ENCODE measurements at places on chromosomes 12 and 14.
A peak's percentile ranks its signal among the peaks of the same experiment; 100 is the strongest.

DNA sequence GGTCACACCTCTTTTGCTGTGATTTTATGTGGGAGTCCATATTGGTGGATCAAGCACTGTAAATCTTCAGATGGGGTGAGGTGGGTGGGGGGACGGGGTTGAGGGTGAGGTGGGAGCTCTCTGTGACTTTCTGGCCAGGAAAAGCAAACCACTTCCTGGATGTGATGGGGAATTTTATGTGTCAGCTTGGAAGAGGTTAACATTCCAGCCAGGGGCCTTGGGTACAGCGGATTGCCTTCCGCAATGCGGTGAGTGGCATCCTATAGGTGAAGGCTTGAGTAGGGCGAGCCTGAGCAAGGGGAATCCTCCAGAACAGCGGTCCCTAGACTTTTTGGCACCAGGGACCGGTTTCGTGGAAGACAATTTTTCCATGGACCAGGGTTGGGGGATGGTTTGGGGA, 36.2 kb downstream of the DLK1 start:
- no peak for DNase-seq

DNA sequence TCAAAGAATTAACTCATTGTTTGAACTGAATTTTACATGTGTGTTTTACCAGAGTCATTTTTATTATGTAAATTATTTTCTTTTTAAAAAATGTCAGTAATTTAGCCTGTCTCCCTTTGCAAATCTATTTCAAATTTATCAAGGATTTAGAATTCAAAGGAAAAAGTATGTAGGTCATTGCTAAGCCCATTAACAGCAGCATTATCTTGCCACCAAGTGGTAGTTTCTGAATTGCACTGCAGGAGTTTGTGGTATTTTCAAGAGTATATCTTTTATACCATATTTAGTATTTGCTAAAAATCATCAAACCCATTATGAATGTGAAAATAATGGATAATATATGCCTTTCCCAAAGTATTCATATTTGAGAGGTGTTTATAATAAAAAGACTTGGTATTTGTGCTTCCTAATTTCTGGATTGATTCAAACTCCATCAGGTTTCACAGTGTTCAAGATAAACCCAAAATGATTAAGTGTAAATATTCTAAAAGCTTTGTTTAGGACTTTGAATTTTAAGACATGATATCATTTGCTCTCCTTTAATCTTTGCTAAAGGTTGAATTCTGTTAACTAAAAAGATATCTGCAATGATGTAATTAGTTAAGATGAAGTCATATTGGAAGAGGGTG, 711.4 kb downstream of the FSCB start:
- no peak for DNase-seq

- no peak for DNase-seq
Measured at GRCh38 chr14:96079066-96079465, 39.9 kb downstream of the C14orf132 start.

DNA sequence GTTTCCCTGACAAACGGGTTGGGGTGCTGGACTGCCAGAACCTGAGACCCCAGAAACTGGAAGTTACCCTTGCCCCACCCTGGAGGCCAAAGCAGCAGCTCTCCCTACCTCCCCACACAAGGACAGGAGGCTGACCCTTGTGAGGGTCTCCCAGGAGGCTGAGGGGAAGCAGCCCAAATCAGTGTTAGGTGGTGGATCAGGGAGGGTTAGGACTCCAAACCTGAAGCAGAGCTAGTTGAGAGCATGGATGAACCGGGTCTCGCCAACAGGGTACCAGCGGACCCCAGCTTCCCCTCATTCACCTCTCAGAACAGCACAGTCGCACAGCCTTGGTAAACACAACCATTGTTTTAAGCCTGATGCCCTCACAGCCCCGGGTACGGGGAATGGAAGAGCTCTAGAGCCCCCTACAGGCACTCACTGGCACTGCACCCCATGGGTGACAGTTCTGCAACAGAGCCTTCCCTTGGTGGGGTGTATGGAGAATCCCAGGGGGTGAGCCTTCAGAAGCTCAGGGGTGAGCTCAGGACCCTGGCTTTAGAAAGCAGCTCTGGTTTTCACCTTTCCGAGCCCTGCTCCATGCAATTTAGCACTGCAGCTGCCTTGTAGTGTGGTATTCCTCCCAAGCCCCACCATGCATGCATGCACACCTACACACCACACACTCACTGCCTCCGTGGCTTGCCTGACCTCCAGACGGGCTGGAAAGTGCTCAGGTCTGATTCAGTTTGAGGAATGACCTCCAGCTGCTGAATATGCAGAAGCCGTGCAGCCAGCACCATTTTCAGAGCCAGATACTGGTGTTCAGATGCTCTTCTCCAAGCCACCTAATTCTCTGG, 11.2 kb downstream of the ESRRB start:
- peak; percentile 56 for DNase-seq

DNA sequence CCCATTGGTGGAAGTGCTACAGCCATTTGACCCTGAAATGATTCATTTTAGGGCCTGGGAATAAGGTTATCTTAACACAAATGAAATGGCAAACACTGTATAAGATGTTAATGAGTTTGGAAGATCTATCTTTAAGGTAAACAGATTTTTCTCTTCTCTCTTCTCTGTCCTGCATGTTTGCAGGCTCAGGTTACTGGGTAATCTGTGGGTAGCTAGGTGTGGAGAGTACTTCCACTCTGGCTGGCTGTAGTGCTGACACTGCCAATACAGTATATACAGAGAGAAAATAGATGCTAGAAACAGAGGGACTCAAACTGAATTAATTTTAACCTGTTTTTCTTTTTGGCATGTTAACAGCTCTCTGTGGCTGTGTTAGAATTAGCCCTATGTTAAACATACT, 84.6 kb downstream of the SLC38A6 start:
- DNase-seq: peak; percentile 5

DNA sequence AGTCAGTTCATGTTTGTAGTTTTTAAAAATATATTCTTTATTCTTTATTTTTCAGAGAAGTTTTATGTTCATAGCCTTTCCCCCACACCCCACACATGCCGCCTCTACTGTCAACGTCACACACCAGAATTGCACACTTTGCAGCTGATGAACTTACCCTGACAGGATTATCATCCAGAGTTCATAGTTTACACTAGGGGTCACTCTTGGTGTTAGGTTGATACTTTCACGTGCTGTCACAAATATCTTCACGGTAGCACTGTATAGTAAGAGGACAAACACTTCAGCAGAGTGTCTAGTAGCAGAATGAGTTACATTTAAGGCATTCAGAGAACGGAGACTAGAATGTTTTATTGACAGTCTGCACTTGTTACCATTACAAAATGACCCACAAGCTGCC, 5.1 kb downstream of the DPPA3 start:
- no peak for DNase-seq

GRCh38 chr14:58815161-58815701, 177.5 kb downstream of the DACT1 start:
- no peak for DNase-seq

DNA sequence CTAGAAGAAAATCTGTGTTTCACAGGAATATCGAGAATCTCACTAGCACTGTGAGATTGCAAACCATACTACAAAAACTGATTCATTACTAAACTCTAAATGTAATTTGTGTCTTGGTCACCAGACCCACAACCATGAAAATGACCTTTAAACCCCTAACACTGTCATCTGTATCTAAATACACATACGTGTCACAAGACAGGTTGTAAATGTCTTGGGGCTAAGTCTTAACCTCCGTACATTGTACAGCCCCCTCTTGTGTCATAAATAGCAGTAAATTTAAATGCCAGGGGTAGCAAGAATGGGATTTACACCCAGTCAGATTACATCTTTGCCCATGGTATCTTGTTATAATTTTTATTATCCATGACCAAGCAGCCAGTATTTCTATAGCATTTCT, 117.3 kb downstream of the GPR135 start:
- DNase-seq: no peak

DNA sequence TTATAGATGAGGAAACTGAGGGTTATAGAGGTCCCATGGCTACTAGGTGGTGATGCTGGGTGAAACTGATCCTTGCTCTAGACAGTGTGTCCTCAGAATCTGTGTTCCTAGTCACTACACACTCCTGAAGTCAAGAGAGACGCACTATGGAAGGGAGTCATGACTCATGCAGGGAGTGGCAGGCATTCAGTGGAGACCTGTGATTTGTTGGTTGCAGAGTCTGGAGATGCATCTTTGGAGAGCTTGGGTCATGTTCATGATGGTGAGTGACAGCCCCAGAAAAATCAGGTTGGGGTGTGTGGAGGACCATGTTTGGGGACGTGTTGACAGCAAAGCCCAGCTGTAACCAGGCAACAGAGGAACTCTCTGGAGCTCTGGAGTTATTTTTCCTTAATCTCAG, 38.0 kb upstream of the FBXO21 start:
- no peak for DNase-seq

DNA sequence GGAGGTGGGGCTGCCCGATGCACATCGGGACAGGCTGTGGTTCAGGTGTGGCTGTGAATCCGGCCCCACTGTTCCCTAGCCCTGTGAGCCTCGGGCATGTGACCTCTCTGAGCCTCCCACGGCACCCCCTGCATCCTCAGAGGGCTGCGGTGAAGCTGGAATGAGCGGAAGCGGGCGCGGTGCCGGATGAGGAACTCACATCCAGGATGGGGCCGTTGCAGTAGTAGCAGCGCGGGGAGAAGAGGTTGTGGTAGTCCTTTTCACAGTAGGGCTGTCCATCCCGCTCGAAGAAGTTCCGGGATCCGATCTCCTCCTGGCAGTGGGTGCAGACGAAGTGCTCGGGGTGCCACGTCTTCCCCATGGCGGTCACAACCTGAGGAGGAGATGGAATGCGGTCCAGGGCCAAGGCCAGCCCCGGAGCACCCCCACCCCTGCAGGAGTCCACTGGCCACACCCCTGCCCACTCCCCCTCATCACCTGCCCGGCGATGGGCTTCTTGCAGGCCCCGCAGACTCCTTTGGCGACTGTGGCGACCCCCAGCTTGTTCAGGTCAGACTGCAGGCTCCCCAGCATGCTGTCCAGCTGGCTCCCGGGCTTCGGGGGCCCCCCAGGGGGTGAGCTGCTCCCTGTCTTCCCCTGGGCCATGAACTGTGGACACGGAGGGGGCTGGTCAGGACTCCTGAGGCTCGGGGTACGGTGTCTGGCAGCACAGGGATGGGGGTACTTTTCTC, 13.9 kb upstream of the RPLP0 start:
- no peak for DNase-seq

DNA sequence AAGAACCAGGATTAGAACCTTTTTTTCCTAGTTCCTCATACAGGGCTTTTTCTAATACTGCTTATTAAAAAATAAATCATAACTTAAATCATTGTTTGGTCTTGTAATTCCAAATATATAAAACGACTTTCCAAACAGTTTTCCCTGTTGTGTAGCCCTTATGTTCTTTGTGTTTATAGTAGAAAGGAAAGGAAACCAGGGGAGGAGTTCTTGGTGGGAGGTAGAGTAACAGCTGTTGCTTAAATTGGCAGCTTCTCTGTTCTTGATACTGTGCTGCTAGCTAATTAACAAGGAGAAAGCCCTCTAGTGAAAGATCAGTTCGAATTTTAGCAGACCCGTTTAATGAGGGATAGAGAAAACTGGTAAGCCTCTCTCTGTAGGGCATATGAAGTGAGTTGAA, 15.0 kb downstream of the SRP54 start:
- peak; percentile 42 for DNase-seq

GRCh38 chr12:69298947-69299346, 49.2 kb upstream of the LYZ start:
- DNase-seq: no peak

DNA sequence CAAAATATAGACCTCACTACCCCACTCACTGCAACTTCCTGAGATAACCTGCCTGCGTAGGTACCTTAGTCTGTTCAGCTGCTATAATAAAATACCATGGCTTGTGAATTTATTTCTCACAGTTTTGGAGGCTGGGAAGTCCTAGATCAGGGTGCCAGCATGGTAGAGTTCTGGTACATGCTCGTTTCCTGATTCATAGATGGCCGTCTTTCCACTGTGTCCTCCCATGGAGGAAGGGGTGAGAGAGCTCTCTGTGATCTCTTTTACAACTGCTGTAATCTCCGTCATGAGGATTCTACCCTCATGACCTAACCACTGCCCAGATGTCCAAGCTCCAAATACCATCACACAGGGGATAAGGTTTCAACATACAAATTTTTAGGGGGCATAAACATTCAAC, 49.7 kb downstream of the KCNA1 start:
- no peak for DNase-seq

GRCh38 chr12:131353376-131353775, 357.5 kb upstream of the SFSWAP start:
- no peak for DNase-seq

DNA sequence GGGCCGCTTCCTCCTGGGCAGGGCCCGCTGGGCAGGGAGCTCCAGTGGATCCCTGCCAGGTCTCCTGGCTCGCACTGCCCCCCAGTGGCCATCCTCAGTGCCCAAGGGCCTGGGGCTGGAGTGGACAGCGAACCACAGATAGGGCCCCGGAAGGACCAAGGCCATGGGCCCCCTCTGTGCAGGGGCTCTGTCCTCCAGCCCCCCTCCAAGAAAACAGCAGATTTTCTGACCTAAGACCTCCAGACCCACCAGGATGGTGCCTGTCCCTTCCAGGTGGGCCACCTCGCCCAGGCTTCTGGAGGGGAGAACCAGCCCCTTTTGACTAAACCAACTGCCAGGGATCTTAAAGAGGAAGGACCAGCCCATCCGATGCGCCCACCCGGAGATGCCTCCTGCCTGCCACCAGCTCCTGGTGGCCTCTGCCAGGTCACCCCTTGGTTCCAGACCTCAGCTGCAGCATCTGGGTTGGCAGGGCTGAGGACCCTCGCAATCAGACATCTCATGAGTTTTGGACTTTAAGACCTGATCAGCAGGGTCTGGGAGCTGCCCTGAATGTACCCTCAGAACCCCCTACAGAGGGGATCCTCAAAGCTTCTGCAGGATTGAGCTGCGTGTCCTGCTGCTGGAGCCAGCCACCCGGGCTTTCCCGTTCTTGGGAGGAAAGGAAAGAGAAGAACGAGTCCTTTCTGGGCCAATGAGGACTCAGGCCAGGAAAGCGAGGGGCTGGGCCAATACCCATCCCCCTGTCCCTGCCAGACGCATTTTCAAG, 325.8 kb upstream of the DIO3 start:
- DNase-seq: peak; percentile 50

DNA sequence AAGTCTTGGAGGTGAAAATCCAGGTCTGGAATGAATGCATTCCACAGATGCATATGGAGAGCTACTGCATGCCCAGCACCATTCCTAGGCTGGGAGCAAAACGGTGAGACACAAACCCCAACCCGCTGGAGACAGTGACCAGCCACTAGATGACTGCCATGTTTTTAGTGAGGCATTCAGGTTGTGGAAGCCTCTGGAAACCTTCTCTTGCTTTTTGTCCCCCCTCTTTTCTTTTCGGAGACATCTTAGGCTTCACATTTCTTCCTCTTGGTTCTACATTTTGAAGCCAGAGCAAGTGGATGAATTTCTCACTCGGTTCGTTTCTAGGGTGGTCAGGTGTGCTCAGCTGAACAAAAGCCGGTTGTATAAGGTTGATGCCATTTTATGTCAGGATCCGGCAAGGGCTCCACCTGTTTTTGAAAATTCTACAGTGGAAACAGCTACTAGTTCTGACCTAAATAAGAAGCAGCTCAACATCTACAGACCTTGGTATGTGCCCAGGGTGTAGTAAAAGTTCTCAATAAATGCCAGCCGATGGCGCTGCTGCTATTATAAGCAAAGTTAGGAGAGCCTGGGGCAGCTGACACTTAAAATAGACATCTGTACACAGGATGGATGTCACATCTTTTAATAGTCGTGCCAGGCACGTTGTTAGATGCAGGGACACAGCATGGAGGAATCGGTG, 1.8 kb upstream of the ZNF839 start:
- peak; percentile 78 for DNase-seq

GRCh38 chr14:68577802-68578541, 214.9 kb downstream of the ZFP36L1 start:
- no peak for DNase-seq

GRCh38 chr12:23472329-23472971, 477.0 kb downstream of the SOX5 start:
- no peak for DNase-seq

- DNase-seq: peak; percentile 87
Measured at GRCh38 chr12:48815126-48816110, 2.9 kb upstream of the CACNB3 start.

All from NCI-H2081 (cell line).